Right ventricle myocardium inferior (tissue), 1 donor: ENCODE measurements at places on chromosomes 1 and 21.

- DNase-seq, result no peak
Observed at GRCh38 chr1:55538428-55538827, 323.3 kb upstream of the USP24 start.

GRCh38 chr1:231013391-231014015 lies 26.6 kb downstream of the FAM89A start:
- DNase-seq, result no peak

- no peak for DNase-seq
Observed at GRCh38 chr1:220226752-220227151, 45.5 kb downstream of the RAB3GAP2 start.

- DNase-seq, result no peak
Observed at GRCh38 chr1:37764414-37764825, 500 bp downstream of the EPHA10 start.

DNA sequence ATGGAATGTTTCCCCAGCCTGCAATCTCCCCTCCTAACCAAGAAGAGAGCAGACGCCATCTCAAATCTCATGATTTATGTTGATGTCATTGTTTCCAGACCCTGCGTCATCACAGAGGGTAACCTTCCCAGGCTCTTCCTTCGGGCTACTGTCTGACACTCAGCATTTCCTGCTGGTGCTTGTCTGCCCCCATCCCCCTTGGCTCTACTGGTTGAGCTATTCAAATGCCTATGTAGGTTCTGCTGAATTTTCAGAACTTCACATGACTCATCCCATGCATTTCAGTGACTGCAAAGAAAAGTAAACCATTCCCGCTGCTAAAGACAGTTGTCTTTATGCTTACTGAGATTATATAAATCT lies 24.8 kb upstream of the ITPKB start:
- DNase-seq, result no peak

- DNase-seq, result no peak
Observed at GRCh38 chr1:222161676-222162075, 386.2 kb downstream of the HHIPL2 start.

DNA sequence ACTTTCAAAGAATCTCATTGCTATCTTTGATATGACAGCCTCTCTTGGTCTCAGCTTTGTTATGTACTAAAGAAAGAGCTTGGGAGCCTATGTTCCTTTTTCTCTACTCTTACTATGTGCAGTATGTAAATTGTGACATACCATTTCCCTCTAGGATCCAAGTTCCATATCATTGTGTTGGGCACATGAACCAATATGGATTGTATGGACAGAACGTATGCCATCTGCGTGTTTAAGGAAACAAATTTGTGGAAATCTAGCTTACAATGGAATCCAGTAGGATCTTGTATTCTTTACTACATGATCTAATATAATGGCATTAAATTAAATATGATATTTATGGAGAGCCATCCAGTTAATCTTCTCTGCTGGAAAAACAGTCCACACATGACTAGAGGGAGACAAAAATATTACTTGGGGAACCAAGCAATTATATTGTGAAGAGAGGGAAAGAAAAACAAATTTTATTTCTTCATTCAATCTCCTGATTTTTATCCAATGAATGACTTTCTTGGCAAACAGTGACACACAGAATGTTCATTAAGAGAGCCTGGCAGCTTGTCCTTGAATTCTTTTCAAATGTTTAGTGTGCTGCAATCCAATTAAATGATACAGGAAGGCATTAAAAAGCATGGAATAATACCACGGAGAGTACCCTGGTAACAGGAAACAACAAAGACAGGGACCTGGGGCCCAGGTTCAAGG lies 106.5 kb upstream of the DAB1 start:
- DNase-seq, result no peak

DNA sequence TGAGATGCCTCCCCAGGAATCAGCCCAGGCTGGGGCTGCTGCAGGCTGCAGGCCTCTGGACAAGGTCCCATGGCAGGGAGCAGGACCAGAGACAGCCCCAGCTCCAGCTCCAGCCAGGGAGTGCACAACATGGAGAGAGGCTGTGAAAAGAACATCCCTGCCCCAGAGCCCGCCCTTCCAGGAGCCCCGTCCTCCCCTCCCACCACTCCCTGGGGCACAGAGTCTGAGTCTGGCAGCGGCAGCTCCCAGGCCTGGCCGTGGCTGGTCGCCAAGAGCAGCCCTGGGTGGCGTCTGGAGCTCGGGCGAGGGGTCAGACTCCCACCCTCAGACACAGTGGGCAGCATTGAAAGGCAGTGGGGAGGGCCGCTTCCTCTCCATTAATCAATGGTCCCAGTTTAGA lies 37.8 kb downstream of the MEGF6 start:
- DNase-seq, result no peak

DNA sequence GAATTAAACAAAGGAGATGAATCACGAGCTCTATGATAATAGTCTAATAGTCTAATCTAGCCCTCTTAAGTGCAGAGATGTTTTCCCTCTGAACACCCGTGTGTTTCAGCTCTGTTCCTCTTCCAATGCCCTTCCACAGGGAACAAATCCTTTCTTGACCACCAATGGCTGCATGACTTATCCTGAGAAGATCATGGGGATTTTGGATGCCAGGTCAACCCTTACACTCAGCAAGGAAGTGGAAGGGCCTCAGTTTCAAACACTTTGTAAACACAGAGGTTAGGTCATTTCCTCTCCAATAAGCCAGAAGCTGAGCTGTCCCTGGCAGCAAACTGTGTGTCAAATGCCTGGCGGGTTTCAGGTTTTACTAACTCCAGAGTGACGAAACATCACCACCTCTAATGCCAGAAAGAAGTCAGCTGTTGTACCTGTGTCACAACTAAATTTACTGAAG lies 200.0 kb downstream of the GABPA start:
- DNase-seq, result no peak
